ENCODE measurements at places on chromosomes 7 and 10. TPM values are rescaled to one million over a fixed set of nuclear protein-coding genes. Genes with fewer than 3 reads are reported as not detected.

DNA sequence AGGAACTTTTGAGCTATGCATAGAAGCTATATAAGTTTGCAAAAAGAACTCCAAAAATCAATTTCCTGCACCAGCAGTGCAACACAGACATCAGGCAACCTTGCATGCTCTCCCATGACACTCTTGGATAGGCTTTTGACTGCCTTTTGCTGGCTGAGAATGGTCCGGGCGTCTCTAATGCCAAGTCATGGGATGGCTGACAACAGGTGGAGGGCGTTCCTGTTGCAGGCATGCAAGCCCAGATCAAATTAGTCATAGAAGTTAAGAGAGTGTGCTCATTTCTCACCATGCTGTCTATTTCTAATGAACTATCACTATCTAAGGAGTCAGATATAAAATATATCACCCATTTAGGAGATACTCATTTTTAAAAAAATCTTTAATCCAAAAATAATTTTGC lies 8.4 kb downstream of the PLCE1 start:
- DNase-seq, result no peak

GRCh38 chr10:89271532-89271931 lies 20.0 kb upstream of the LIPA start:
- no peak for DNase-seq

GRCh38 chr10:85673270-85673669 lies 693.3 kb downstream of the GRID1 start:
- no peak for DNase-seq

DNA sequence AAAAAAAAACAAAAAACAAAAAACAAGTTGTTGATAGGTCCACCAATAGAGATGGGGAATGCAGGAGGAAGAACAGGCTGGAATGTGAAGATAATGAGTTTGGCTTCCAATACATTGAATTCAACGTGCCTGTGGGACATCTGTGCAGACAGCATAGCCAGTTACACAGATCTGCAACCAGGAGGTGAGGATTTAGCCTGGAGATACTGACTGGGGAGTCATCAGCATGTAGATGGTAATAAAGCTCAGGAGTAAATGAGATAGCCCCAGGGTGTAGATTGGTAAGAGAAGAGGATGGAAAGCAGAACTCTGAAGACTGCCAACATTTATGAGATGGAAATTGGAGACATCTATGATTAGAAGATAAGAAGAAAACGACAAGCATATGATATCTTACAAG lies 4.7 kb upstream of the TRIM8 start:
- DNase-seq, result no peak

- DNase-seq, result no peak
Observed at GRCh38 chr10:85993840-85994507, 372.6 kb downstream of the GRID1 start.

CCNJ gene
- 19.0 TPM for polyA plus RNA-seq

TMEM184A gene
- polyA plus RNA-seq, result 8.3 TPM

Measured in right renal pelvis (tissue), 4 donors.